AG04450 (cell line): ENCODE measurements at places on chromosomes 2 and 18. TPM values are rescaled to one million over a fixed set of nuclear protein-coding genes. Genes with fewer than 3 reads are reported as not detected.

DNA sequence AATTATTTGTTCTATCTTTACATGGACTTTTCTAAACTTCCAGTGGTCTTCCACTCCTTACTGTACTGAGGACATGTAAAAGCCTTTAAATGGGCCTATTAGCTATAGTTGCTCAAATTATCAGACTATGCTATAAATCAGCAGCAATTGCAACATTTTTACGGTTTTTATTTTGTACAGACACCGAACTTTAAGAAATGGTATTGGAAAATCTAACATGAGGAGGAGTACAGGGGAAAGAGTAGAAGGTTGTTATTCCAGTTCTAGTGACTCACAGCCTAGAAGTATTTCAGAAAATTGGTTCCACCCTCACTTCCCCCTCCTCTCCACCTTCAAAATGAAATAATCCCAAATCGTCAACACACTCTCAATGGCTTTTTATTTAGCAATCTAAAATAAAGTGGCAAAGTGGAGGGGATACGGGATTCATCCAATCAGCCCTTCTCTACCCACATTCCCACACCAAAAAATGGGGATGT is 1.1 kb downstream of the NCKAP1 start:
- no peak for DNase-seq

The LMAN2L gene
- polyA plus RNA-seq = 29.6 and 35.1 TPM in 2 replicates

- no peak for DNase-seq
Measured at GRCh38 chr18:37482002-37482401, 83.6 kb downstream of the CELF4 start.

GRCh38 chr18:1797235-1797634 is 774.1 kb downstream of the METTL4 start:
- no peak for DNase-seq

DNA sequence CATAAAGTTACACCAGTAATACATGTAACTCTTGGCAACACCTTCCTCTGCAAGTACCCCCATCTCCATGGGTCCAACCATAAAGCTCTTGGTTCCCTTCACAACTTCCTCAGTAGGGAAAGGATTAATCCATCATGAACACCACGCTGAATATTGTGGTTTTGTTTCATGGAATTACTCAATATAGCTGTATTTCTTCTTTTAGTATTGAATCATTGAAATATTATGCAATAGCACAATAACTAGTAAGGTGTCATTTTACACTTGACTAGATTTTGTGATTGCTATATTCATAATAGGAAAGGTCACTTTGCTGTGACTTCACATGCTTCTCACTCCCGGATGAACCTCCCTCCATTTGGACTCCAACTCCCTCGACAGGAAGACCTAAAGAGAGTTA is 29.7 kb upstream of the PID1 start:
- DNase-seq = no peak

DNA sequence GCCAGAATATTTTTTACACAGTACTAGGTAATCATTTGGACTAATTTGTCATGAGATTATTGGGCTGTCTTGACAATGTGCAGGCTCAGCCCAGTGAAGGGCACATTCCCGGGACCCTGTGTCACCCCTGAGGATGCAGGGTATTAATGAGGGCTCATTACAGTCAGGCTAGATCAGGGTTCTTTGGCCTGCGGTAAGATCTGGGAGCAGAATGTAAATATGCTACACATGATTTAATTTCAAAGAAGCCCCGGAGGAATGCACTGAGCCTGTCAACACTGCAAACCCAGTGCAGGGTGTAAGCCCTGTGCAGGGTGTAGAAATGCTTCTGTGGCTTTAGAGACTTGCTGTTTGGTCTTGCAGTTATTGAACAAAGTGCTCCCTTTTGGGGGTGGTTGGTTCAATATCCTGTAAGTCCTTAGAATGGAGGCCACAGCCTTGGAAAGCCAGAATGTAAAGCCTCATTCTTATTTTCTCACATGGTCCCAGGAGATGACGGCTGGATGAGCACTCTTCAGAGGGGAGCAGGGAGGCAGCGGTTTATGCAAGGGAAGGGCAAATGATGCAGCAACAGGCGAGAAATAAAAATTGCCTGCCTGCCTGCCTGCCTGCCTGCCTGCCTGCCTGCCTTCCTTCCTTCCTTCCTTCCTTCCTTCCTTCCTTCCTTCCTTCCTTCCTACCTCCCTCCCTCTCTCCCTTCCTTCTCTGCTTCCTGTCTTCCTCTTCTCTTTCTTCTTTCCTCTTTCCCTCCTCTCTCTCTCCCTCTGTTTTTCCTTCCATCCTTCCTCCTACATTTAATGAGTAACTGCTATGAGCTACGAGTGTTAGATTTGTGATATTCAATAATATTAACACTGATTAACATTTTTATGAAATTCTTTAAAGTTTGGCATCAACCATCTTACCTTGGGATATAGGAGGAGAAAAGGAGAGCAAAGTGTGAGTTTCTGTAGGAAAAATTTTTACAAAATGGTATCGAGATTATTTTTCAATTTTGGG is 148.8 kb downstream of the VAPA start:
- no peak for DNase-seq

DNA sequence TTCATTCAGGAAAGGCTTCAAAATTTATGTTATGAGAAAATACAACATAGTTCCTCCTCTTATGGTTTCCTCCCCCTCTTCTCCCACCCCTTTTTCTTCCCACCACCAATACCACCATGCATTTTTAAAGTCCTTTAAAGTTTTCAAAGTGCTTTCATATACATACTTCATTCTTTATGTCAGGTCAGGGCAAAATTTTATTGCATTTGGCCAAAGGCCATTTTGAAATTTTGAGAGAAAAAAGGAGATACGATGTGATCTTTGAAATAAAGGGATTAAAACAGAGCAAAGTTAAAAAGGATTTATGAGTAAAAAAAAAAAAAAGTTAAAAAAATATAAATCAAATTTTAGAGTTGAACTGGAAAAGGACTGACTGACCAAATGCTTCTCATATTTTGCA is 792.5 kb upstream of the FANCL start:
- DNase-seq = no peak

The ANKRD62 gene
- polyA plus RNA-seq = not detected in 2 replicates

The HTR2B gene
- 1.2 TPM in 2 replicates for polyA plus RNA-seq

DNA sequence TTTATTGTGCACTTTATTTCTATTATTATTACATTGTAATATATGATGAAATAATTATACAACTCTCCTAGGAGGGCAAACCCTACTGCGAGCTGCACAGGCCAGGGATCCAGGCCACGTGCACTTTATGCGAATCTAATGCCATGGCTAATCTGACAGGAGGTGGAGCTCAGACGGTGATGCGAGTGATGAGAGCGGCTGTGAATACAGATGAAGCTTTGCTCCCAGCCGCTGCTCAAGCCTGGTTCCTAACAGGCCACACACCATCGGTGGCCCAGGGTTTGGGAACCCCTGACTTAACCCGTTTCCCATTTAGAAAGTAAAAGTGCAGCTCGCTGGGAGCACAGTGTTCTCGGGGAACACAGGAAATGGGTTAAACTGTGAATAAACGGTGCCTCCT is 40.8 kb upstream of the RAB6D start:
- DNase-seq = no peak

DNA sequence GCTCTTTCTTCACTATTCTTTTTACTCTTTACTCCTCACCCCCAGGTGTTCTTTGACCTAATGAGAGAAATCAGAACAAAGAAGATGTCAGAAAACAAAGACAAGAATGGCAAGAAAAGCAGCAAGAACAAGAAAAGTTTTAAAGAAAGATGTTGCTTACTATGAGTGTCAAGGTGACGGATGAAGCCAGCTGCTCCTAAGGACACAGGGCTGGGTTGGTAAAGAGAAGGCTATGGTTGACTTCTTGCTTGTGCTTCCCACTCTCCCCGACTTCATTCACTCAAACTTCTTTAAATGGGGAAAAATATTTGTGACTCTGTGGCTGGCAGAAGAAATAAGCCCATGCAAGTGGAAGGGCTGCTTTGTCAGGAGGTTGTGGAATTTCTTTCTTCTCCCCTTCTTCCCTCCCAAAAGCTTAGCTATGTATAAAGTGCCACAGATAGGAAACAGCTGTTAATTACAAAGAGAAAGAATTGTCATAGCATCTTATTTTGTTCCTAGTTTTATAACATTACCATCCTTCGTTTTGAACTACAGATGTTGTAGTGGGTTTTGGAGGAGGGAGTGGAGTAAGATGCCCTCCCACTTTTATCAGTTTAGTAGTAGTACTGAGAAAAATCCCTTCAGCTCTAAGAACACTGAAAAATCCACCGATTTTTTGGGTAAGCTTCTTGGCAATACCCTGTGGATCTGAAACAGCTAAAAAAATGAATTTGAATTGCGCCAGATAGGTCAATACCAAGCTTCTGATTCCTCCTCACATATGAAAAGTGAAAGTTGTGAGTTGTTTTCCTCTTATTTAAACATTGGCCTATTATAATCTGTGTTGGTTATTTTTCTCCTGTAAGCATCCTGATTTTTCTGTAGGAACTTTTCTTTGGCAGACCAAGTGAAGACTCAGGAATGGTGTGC is 40.7 kb downstream of the RALB start:
- no peak for DNase-seq

The TUBA3D gene
- polyA plus RNA-seq = not detected in 2 replicates

The NCKAP5 gene
- polyA plus RNA-seq = 14.8 and 16.6 TPM in 2 replicates

DNA sequence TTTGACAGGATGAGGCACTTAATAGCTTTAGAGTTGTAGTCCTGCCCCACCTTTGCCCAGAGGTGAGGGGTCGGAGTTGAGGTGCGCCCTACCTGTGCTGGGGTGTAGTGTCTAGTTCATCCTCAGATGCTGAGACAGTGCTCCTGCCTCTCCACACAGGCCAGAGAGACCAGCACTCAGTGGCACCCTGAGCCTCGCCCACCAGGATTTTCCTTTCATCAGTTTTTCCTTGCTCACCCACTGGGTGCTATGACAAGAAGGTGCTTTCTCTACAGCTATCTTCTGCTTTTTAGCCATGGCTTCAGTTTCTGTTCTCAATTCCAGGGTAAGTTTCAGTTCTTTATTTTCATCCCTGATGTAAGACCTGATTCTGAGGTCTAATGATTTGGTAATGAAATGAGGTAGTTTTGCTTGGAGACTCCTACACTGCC is 16.8 kb upstream of the TMEM131 start:
- no peak for DNase-seq
